ENCODE measurements at places on chromosomes 7 and 10.
A peak's percentile ranks its signal among the peaks of the same experiment; 100 is the strongest.

DNA sequence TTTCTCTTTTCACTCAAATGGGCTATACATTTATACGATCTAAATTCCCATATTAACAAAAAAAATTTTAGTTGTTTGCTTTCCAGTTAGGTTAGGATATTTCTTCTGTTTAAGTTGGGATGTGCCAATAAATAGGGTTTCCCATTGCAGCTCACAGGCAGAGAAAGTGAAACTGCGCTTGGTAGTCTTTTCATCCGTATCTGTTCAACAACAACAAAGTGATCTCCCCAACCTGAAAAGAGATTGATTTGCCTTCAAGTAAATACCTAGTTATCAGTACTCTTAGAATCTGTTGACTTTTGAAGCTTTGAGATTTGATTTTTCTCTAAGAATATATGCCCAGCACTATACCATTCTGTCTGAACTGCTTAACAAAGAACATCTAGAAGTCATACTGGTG is 143.4 kb downstream of the DYNC1I1 start:
- DNase-seq: peak; percentile 3

DNA sequence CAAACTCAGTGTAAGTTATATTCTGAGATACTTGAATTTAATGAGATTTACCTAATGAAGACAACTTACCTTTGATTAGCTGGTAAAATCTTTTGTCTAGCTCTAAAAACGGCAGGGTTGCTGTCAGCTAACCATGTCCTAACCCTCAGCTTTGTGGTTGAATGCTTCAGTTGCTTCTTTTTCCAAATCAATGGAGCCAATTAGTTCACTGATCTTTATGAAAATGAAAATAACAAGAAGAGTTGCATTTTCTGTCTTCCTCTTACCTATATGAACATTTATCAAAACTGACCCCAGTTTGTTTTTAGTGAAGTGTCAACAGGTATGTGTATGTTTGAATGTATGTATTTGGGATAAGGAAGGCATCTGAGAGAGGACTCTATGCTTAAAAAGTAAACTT is 253.1 kb upstream of the MTPN start:
- no peak for DNase-seq

- DNase-seq: no peak
These were observed 9.4 kb upstream of the NRG3 start for GRCh38 chr10:81865581-81865980.

GRCh38 chr7:20786779-20787659 is at the start of gene SP8:
Gene SP8 (minus strand): TSS chr7:20786886. CDS start chr7:20786798, 88 bp downstream.
- peak; percentile 88 for DNase-seq

GRCh38 chr10:103911021-103911459 is 6.9 kb downstream of the STN1 start:
- DNase-seq: no peak

DNA sequence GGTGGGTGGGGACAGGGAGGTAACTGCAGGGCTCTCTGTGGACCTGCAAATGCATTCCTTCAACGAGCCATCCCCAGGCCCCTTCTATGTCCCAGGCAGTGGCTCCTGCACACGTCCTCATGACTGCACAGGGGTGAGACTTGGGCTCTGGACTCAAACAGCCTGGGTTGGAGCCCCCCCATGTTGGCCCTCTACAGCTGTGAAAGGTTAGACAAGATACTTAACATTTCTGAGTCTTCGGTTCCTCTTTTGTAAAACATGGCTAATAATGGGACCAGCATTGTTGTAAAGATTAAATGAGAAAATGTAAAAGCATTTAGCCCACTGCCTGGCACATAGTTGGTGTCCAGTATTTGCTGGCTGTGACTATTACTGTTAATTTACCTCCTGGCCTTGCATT is 41.8 kb downstream of the CHST3 start:
- DNase-seq: no peak

- no peak for DNase-seq
These were observed 61.7 kb upstream of the ZNRF2 start for GRCh38 chr7:30222515-30223215.

GRCh38 chr10:52951824-52952223 is 179.2 kb upstream of the MBL2 start:
- DNase-seq: peak; percentile 5

GRCh38 chr10:109894516-109894915 is 28.8 kb downstream of the XPNPEP1 start:
- no peak for DNase-seq
